ENCODE measurements at places on chromosomes 1 and 21. TPM values are rescaled to one million over a fixed set of nuclear protein-coding genes. Genes with fewer than 3 reads are reported as not detected.

GRCh38 chr1:55146781-55147180 lies 68.4 kb downstream of the USP24 start:
- H3K36me3 ChIP-seq = peaks cover 47% of the 10 kb centered on the region
- H3K4me3 ChIP-seq = no peak overlapping the region
- DNase-seq = no peak

DNA sequence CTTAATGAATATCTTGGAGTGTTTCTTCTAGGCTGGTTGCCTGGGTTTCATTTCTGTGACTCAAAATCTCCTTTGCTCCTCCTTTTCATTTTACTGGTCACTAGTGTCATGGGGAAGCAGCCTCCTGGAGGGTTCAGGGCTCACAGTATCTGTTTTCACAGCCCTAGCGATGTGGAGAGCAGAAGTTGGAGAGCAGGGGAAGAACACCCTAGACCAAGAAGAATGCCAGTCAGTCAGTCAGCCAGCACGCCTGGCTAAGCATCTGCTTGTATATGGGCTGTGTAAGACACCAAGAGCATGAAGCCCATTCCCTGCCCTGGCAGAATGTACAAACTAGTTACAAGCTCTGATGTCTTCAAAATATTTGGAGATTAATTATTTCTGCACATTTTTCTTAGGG lies 7.9 kb downstream of the RXRG start:
- H3K27ac ChIP-seq = no peak overlapping the region
- no peak overlapping the region for H3K4me3 ChIP-seq
- no peaks in the 10 kb centered on the region for H3K4me1 ChIP-seq

- no peaks in the 10 kb centered on the region for H3K36me3 ChIP-seq
- no peak overlapping the region for H3K4me3 ChIP-seq
- no peak for DNase-seq
- H3K4me1 ChIP-seq = peaks cover 86% of the 10 kb centered on the region
- no peak overlapping the region for H3K27ac ChIP-seq
Measured at GRCh38 chr1:230754796-230755195, 7.6 kb downstream of the CAPN9 start.

Gene RAP1GAP
- 11.9 TPM for total RNA-seq

Gene LCE2B
- not detected for total RNA-seq
